ENCODE measurements at places on chromosomes 11 and 22.

GRCh38 chr11:85810871-85811611 is at the start of gene SYTL2:
TSS of gene SYTL2 (minus strand) at chr11:85811141. CDS start at chr11:85757725, 53,416 bp downstream.
- no peak for DNase-seq

DNA sequence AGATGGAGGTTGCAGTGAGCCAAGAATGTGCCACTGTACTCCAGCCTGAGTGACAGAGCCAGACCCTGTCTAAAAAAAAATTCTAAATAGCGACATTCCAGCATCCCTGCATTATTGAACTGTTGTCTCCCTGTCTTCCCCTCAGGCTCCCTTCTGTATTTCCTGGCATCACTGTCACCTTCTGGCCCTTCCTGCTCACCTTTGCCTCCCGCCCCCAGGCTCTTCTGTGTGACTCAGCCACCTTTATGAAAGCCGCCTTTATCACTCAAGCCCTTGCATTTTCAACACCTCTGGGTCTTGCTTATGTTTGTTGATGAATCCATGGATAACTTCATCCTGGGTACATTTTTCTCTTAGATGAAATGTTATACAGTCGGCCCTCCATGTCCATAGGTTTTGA is 21.1 kb downstream of the UBASH3B start:
- DNase-seq, result no peak

DNA sequence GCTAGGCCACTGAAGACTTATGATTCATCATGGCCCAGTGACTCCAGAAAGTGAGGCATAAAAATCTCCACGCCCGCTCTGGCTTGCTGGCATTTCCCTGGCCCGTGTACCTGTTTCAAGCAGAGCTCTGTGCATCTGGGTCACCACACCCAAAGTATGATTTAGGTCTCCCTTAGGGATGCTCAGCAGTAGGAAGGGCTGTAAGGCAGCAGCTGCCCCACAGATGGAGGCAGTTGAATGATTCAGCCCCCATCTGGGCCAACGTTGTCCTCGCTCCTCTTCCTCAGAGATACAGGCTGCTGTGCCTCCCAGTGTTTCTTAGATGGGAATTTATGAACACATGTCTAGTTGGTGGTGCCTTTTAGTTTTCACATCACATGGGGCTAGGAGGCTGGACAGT is 21.6 kb downstream of the GPR83 start:
- no peak for DNase-seq

GRCh38 chr11:113839842-113840241 is 35.5 kb downstream of the USP28 start:
- DNase-seq, result no peak

DNA sequence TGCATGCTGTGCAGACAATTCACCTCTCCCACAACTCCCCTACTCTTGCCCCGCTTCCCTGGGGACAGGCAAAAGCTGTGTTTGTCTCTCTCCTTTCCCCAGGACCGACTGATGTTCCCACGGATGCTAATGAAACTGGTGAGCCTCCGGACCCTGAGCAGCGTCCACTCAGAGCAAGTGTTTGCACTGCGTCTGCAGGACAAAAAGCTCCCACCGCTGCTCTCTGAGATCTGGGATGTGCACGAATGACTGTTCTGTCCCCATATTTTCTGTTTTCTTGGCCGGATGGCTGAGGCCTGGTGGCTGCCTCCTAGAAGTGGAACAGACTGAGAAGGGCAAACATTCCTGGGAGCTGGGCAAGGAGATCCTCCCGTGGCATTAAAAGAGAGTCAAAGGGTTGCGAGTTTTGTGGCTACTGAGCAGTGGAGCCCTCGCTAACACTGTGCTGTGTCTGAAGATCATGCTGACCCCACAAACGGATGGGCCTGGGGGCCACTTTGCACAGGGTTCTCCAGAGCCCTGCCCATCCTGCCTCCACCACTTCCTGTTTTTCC is 1.4 kb upstream of the MADD start:
- no peak for DNase-seq

DNA sequence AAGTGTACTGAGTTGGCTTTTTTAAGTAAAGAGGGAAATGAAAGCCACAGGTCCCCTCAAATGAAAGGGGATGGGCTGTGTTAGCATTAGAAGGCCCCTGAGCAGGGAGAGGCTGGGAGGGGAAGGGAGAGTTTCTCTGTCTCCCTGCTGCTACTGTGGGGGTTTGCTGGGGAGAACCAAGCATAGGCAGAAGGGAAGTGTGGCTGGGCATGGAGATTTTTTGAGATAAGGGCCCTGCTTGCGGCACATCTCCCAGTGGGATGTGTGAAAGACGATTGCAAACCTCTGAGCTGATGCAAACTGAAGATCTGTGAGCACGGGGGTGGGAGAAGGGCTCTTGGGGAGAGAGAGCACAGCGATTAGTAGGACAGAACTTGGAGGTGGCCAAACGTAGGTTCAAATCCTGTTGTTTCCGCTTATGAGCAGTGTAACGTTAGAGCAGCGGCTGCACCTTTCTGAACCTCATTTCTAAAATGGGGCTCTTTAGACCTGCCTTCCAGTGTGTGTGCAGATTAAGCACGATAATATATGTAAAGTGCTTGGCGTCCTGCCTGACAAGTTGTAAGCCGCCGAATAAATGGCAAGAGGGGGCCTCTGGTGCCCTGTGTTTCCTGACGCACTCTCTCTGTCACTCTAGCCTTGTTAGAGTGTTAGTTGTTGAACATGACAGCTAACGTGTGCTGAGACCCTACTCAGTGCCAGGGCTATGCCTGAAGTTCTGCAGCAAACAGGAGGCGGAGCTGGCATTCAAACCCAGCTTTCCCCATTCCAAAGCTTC is 122.3 kb downstream of the GRIK4 start:
- DNase-seq, result no peak

- DNase-seq, result peak; percentile 29
Measured at GRCh38 chr11:59680287-59681154, 11.7 kb upstream of the PATL1 start.

DNA sequence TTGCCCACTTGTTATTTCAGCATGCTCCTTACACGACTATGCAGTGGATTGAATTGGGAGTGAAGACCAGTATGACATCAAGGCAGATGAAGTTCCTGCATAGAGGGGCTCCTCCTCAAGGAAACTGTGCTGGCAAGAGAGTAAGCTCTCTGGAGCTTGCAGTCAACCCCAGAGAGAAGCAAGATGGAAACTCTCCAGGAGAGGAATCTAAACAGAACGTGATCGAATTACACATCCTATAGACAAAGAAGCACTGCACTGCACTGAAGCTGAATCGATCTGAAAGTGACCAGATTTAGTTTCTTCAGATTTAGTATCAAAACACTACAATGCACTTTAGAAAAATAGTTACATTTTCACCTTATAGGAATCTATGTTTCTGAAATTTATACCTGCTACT is 947.7 kb upstream of the TENM4 start:
- DNase-seq, result no peak

DNA sequence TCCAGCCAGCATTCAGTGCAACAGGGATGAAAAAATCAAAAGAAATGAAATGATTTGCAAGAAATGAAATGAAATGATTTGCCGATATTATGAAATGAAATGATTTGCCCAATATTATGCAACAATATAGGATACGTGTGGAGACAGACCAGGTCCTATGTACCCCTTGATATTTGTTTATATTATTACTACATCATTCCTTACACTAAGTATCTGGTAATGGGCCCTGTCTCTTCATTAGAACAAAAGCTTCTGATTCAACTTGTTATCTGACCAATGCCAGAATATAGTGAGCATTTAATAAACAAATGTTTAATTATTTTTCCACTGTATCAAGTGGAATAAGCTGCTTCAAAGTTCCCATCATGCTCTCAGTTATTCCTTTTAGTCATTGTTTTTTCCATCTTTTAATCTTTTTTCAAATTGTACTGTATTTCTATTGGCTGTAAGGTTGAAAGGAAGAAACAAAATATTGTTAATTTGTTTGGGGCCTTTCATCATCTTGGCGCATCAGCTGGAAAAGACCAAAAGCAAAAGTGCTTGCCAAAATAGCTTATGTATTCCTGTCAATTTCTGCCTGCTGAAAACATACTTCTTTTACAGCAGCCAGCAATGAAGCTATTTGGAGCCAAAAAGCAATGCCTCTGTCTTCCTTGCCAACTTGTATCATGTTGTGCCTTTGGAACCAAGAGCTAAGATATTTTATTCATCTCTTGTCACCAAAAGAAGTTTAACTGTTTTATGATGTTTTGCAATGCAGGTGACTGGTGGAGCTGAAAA is 2314.9 kb downstream of the LRRC4C start:
- no peak for DNase-seq

- DNase-seq, result no peak
Measured at GRCh38 chr11:110613197-110613918, 98.9 kb downstream of the ARHGAP20 start.

- no peak for DNase-seq
Measured at GRCh38 chr11:100759106-100759505, 72.0 kb downstream of the ARHGAP42 start.

DNA sequence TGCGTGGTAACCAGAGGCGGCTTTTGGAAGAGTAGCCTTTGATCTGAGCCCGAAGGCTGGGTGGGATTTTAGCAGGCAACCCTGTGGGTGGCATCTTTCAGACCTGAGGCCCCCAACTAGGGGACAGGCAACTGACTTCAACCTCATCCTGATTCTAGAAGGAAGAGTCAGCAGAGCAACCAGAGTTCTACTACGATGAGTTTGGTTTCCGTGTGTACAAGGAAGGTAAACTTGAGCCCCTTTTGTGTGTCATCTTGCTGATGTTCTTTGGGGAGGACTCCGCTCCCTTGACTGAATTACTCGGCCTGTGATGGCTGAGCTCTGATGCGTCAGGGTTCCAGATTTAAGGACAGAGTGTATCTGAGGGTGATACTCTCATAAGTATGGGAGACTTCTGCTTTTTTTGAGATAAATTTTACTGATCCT is 31.6 kb downstream of the SGSM3 start:
- no peak for DNase-seq

GRCh38 chr11:61996933-61997332 is 29.5 kb upstream of the FTH1 start:
- no peak for DNase-seq

DNA sequence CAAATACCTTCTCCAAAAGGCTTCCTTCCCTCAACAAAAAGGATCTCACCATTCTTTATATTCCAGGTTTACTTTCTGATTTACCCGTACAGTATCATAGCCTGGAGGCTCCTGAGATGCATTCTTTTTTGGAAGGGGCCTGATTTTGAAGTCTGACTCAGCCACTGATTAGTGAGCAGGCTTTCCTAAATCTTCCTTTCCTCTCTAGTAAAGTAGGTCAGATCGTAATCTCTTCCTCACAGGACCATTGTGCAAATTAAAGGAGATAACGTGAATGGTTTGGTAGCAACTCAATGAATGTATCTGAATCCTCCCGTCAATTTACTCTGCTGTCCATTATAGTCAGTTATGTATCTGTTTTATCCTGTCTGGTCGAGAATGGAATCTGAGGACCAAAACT is 227.7 kb upstream of the ANO5 start:
- DNase-seq, result no peak

- no peak for DNase-seq
Measured at GRCh38 chr22:32058656-32059260, 15.7 kb downstream of the SLC5A1 start.

DNA sequence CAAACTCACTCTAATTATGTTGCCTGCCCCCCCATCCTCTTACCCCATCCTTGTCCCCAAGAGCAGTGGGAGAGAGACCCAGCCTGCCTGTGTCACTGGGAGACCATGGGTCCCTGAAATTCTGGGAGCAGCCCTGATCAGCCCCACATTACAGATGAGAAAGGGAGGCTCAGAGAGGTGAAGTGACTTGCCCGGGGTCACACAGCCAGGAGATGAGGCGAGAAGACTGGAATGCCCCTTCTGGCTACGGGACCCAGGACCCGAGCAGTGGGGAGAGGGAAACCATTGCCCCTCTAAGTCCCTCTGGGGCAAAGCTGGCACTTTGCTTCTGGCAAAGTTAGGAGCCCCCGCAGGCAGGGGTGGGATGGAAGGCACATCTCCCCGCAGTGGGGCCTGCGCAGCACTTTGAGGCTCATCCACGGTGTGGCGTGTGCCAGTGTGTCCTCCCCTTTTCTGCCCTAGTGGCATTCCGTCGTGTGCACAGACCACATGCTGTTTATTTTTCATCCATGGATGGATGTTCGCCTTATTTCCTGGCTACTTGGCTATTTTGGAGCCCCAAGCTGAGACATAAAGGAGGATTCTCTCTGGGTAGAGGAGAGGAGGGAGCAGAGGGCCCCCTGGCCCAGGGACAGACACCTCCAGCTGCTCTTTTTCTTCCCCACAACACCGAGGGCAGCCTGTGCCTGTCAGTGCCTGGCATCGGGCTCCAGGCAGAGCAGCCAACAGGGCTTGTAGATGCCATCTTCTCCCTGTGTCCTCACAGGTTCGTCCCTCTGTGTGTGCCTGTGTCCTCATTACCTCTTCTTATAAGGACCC is 3.7 kb upstream of the FGF3 start:
- no peak for DNase-seq

- no peak for DNase-seq
Measured at GRCh38 chr11:6357222-6357621, 33.1 kb upstream of the SMPD1 start.

- no peak for DNase-seq
Measured at GRCh38 chr11:70402016-70402415, 3.7 kb downstream of the CTTN start.

DNA sequence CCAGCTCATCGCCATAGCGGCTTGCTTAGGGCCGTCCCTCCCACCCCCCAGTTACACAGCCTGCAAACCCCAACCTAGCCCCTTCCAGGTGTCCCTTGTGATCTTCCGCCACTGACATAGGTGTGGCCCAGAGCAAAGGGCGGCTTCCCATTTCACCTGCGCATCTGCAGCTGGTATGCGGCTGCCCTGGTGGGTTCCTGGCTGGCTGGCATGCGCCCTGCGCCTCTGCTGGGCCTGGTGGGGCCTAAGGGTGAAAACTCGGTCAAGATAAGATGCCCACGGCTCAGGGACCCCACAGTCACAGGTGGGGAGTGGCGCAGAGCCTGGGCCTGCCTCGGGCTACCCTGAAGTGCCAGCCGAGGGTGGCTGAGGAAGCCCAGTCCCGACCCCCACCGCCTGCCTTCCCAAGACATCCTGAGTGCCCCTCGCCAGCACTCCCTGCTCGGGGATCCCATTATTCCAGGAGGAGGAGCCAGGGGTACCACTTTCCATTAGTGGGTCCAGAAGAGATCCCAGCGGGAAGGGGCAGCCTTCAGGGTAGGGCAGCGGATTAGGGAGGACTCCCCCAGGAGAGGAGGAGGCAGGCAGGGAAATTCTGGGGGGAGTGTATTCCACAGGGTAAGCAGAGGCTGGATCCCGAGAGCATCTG is 36.9 kb upstream of the KCNQ1OT1 start:
- DNase-seq, result no peak

- no peak for DNase-seq
Measured at GRCh38 chr11:698493-699115, 3.0 kb downstream of the TMEM80 start.

- DNase-seq, result no peak
Measured at GRCh38 chr11:128582496-128583366, 4.6 kb downstream of the ETS1 start.
